ENCODE measurements at places on chromosomes 13 and 19.

DNA sequence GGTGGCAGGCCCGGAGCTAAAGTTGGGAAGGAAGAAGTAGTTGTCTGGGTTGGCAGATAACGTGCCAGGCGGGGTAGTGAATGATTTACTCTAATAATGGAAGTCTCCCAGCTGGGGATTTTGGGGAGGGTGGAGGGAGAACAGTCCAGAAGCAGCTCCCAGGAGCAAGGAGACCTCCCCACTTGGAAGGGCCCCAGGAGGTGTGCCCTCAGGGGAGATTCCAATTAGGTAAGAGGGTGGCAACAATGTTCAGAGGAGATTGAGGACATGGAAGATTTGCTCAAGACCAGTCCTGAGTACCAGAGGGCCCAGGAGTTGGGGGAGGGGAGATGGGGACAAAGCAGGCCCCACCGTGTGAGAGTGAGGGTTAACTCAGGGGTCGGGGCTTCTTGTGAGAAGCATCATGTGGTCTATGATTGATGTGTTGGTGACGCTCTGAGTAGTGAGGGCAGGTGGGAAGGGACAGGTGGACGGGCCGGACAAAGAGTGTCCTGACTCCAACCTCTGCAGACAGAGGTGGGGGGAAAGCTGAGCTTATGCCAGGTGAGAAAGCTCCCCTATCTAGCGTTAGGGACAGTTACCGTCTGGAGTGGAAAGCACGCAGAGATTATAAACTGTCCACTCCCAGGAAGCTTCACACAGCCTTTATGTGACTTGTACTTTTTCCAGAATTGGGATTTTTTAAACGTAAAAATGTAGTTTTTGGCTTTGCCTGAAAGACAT lies 3.5 kb downstream of the SPINT2 start:
- no peak for DNase-seq

DNA sequence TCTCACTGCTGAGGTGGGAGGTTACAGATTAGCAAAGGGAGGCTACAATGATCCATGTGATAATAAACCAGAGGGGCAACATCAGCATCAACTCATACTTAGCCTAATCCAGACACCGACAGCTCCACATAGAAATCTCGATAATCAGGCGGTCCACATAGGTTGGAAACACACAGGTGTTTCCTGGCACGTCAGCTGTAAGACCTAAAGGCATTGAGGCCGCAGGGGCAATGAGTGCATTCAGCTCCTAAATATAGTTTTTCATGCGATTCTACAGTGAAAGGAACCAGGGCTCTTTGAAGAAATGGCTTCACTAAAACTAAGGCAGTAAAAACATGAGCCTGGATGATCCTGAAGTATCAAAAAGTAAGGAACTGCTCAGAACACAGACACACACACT lies 19.3 kb downstream of the PLPP2 start:
- DNase-seq: no peak

- no peak for DNase-seq
These were observed 5.3 kb upstream of the ZNF497 start for GRCh38 chr19:58367698-58368454.

DNA sequence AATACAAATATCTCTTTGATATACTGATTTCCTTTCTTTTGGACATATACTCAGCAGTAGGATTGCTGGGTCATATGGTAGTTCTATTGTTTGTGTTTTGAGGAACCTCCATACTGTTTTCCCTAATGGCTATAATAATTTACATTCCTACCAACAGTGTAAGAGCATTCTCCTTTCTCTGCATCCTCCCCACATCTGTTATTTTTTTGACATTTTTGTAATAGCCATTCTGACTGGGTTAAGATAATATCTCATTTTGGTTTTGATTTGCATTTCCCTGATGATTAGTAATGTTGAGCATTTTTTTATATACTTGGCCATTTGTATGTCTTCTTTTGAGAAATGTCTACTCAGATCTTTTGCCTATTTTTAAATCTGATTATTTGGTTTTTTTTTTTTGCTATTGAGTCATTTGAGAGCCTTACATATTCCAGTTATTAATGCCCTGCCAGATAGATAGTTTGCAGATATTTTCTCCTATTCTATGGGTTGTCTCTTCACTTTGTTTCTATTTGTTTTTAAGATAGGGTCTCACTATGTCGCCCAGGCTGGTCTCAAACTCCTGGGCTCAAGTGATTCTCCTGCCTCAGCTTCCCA lies 95.7 kb downstream of the FNDC3A start:
- DNase-seq: no peak

- DNase-seq: no peak
These were observed 32.6 kb upstream of the CXCL17 start for GRCh38 chr19:42475366-42475765.

DNA sequence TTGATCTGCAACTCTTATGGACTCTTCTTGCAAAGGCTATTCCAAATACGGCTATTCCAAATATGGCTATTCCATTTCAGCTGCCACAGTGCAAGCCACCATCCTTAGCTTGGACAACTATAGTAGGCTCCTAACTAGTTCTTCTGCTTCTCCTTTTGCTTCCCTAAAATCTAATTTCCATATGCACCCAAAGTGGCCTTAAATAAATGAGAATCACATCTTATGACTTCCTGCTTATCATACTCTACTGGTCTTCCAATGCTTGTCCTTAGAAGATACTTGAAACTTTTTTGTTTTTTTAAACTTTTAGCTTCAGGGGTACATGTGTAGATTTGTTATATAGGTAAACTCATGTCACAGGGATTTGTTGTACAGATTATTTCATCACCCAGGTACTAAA lies 4.9 kb downstream of the UCHL3 start:
- DNase-seq: no peak

GRCh38 chr13:40517486-40518480 lies 148.7 kb downstream of the FOXO1 start:
- DNase-seq: no peak
